ENCODE measurements at places on chromosomes 7 and 10. TPM values are rescaled to one million over a fixed set of nuclear protein-coding genes. Genes with fewer than 3 reads are reported as not detected.

The OR2A42 gene
- not detected for total RNA-seq

The BTBD16 gene
- total RNA-seq, result not detected

The TBXAS1 gene
- 1.1 TPM for total RNA-seq

The ZPBP gene
- not detected for total RNA-seq

The ARHGAP22 gene
- 6.2 TPM for total RNA-seq

The DGKI gene
- 6.3 TPM for total RNA-seq

The ZSCAN21 gene
- 11.1 TPM for total RNA-seq

The OR2AE1 gene
- not detected for total RNA-seq

The RSU1 gene
- total RNA-seq, result 138 TPM

The COBL gene
- total RNA-seq, result 3.6 TPM

Measured in astrocyte (in vitro differentiated cells and primary cell).